ENCODE measurements at places on chromosomes 2 and 18. TPM values are rescaled to one million over a fixed set of nuclear protein-coding genes. Genes with fewer than 3 reads are reported as not detected.
A peak's percentile ranks its signal among the peaks of the same experiment; 100 is the strongest.

Gene ARID5A
- total RNA-seq, result 4.1 TPM

Gene AGXT
- not detected for total RNA-seq

- DNase-seq, result no peak
Measured at GRCh38 chr2:694906-695510, 17.8 kb upstream of the TMEM18 start.

DNA sequence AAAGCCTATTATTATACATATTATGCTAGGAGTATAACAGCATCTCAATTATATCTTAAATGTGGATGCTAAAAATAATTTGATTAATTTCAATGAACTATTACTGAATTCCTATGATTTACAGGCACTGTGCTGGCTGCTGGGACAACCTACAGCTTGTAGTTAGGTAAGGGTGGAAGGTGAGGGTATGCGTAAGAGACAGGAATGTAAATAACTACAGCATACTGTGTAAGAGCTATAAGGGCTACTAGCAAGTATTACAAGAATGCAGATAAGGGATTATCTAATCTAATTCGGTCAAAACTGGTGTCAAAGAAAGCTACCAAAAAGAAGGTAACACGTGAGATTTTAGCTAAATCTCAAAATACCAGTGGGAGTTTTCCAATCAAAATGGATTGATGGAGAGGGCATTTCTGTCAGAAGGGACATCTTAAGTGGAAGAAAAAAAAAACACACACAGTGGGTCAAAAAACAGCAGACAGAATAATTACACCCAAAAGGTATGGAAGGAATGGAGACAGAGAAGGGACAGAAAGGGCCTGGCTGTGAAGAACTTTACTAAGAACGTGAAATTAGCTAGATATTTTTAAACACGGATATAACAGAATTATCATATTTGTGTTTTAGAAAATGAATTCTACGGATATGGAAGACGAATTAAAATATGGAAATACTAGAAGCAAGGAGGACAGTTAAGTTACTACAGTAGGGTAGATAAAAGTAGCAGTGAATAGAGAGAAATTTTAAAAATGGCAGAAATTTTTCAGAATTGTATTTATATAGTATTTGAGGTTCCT is 47.1 kb downstream of the STRN start:
- no peak for DNase-seq

DNA sequence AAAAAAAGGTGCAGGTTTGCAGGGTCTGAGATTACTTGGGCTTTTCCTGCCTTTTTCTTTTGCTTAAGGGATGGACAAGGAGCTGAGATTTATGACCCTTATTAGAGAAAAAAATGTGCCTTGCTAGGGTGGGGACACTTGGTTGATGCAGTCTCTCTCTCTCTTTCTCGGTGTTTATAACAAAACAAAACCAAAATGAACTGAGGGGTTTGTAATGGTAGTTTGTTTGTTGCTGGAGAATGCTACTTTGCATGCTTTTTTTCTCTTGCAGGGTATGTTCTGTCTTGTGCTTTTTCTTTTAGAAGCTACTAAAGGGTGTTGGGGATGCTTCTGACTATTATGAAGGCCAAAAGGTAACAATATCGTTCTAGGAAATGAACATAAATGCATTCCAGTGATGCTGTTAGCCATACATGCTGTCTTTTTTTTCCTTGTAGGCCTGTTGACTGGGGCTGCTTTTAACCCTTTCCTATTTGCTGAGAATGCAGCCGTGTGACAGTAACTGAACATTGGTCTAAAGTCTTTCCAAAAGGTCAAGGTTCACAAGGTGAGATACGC is 435 bp downstream of the ZNF532 start:
- no peak for DNase-seq

DNA sequence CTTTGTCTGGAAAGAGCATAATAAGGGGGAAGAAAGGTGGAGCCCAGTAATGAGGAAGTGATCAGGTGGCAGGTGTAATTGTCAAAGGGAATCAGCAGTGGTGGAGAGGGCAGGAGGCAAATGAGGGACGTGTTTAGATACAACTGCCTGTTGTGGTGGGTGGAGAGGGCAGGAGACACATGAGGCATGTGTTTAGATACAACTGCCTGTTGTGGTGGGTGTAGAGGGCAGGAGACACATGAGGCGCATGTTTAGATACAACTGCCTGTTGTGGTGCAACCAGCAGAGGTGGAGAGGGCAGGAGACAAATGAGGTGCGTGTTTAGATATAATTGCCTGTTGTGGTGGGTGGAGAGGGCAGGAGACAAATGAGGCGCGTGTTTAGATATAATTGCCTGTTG is 173.1 kb downstream of the ANKRD30B start:
- DNase-seq, result no peak

DNA sequence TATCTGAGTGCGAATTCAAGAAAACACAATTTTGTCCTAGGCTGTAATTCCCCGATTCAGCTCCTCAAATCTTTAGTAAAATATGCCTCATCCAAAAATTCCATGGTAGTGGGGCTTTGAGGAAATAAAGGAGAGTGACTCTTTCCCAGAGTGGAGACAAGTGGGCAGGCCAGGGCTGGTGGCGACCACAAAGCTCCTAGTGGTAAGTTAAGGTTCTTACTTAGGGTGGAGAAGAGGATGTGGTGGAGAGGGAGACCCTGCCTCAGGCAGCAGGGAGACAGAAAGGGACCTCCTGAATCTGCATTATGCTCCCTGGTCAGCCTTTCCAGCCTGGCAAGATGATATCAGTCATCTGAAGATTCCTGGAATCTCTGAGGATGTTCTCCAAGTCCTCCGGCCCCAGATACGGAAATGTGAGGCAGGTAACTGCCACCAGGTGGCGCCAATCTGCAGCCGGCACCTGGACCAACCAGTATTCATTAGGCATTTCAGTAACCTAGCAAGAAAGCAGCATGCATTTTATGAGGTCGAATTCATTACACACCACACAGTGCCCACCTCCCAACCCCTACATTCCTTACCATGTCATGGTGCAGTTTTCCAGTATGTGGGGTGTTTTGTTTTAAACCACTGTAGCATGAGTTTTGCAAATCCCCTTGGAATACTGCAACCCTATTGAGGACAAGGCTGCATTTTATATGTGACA is 106.4 kb downstream of the POLE4 start:
- DNase-seq, result peak; percentile 36

GRCh38 chr2:205527801-205528200 is 154.5 kb upstream of the NRP2 start:
- peak; percentile 89 for DNase-seq

- DNase-seq, result no peak
Measured at GRCh38 chr2:56531668-56532420, 348.1 kb downstream of the CCDC85A start.

GRCh38 chr2:99656994-99657393 is 167.2 kb upstream of the REV1 start:
- DNase-seq, result no peak

GRCh38 chr2:15570104-15570503 is 9.0 kb upstream of the NBAS start:
- no peak for DNase-seq

- DNase-seq, result peak; percentile 64
Measured at GRCh38 chr18:59249199-59249774, 24.0 kb downstream of the RAX start.

Data from HT1080 (cell line).